ENCODE measurements at places on chromosomes 5 and 9.

GRCh38 chr5:57299986-57300385 is 126.1 kb downstream of the GPBP1 start:
- DNase-seq, result no peak

DNA sequence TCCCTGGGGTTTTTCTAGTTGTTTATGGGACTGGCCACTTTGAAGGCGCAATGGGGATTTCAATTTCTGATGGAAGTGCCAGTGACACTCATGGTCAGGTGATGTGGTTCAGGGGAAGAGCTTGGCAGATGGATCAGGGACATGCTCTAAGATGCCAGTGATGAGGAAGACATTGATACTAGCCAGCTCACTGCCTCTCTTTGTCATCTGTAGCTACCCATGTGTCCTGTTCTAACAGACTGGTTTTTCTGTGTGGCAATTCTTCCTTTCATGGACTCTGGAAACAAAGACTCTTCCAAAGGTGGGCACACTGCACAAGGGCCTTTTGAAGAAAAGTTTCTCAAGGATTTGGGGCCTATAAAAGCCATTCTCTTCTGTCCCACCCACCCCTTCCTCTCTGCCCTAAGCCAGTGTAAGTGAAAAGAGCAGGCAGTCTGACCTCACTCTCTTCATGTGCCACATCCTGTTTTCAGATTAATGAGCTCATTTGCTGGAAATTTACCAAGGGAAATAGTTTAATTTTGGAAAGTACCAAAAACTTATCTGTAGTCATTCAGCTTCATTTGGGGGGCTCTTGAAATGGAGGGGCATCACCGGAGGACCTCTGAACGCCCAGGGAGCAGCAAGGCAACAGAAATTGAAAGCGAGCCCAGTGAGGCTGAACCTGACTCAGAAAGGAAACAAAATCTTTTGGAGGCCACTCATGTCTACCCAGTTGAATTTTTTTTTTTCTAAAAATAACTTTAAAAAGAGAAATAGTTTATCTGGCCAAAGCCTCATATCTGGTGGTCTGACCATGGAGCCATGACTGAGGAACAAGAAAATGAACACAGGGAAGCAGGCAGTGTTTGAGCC is 4.9 kb upstream of the TRAF1 start:
- DNase-seq, result no peak

DNA sequence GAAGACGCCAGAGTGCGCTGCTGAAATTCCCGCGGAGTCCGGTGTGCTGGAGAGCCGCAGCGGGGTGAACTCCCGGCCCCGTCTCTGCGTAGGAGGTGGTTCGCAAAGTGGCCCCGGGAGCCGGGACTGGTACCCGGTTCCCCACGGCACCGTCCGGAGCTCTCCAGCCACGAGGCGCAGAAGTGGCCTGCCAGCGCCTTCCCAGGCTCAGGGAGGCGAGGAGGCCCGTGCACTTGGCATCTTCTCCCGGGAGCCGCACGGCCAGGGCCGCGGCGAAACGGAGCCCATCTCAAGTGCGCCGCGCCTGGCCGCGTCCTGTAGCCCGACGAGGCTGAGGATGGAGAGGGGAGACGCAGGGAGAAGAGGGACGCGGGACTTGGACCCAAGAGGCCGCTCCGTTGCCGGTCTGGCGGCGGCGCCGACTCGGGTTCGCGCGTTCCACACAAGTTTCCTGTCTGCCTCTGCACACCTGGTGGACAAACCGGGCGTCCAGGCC is 1.1 kb upstream of the IRX1 start:
- DNase-seq, result no peak

GRCh38 chr5:112635771-112636731 is 101.6 kb upstream of the APC start:
- DNase-seq, result no peak

- no peak for DNase-seq
Measured at GRCh38 chr5:35134278-35135030, 86.7 kb upstream of the AGXT2 start.

DNA sequence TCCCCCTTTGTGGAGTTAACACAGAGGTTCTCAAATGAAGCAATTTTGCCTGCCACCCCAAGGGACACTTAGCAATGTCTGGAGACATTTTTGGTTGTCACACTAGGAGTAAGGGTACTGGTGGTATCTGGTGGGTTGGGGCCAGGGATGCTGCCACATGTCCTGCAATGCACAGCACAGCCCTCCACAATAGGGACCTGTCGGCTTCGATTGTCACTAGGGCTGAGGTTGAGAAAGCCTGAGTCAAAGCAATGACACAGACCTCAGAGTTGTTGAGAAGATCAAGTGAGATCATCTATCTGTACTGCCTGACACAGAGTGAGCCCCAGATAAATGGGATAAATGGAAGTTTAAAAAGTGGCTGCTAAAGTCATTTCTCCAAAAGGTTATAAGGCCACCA is 249.2 kb upstream of the KLF4 start:
- DNase-seq, result no peak

DNA sequence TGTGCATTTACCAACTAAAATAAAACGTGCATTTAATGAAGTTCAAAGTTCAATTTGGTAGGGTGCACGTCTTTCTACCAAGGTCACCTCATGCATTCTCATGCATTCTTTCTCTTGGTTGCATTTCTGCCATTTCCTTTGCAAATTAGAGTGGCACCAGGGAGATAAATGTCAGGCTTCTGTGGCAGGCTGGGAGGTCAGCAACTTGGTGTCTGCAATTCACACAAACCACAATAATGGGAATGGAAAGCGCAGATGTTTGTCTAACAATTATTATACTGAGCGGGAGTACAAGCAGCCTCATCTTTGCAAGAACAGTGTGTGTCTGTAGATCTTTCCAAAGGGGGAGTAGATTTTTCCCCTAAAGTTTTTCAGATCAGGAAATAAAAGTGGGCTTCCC is 411.7 kb downstream of the DMRT2 start:
- DNase-seq, result no peak

GRCh38 chr5:147554261-147554817 is 44.5 kb upstream of the DPYSL3 start:
- DNase-seq, result peak; percentile 57

DNA sequence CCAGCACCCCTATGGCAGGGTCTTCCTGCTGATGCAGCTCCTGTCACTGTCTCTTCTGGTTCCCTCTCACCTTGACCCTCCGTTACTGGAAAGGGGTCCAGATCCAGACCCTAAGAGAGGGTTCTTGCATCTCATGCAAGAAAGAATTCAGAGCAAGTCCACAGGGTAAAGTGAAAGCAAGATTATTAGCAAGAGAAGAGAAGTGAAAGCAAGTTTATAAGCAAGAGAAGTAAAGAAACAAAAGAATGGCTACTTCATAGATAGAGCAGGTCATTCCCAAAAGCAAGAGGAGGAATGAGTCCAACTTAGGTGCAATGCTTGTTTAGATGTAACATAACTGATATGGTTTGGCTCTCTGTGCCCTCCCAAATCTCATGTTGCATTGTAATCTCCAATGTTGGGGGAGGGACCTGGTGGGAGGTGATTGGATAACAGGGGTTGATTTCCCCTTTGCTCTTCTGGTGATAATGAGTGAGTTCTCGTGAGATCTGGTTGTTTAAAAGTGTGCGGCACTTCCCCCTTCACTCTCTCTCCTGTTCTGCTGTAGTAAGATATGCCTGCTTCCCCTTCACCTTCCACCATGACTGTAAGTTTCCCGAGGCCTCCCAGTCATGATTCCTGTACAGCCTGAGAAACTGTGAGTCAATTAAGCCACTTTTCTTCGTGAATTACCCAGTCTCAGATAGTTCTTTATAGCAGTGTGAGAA is 183.3 kb downstream of the MED10 start:
- DNase-seq, result no peak

DNA sequence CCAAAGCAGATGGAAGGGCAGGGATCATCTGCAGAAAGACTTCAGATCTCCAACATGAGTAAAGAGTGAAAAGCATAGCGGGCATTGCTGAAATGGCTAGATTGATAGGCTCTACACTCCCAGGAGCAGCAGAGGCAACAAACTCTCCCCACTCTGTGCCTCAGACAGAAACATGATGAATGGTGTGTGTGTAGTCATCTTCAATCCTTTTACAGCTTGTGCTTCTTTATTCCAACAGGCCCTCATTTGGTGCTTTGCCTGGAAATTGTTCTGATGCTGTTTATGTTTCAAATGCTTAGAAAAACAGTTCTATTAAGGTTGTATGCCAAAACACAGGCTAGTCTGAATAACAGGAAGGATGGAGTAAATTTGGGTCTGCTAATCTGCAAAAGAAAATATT is 176.2 kb downstream of the DMRTA1 start:
- no peak for DNase-seq

DNA sequence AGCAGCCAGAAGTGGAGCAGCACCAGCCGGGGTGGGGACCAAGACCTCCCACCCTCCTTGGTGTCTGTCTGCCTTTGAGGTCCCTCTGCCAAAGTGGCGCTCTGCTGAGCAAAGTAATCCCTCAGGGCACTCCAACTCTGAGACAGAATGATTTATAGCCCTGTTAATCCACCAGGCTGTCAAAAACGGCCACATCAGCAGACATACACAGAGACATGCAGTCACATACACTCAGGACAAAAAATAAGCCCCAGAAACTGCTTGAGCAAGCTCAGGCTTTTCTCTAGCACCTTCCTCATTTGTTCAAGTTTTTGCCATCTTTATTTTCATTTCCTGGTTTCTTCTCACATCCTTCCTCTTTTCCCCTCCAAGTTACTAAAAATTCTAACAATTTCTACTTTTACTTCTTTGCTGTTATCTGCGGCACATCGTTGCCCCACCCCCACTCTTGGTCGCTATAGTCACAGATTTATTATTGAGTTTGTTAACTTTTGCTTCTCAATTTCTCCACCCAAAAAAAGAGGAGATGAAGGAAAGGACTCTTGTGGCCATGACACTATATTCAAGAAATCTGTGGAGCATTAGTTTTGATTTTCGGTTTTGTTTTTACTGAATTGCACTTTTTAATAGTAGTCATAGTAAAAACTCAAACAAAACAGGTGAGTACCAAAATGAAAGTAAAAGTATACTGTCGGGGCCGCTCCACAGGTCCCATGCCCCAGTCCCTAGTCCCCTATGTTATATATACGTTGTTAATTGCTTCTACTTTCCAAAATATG is 17.4 kb upstream of the ADRB2 start:
- DNase-seq, result no peak

GRCh38 chr9:5552301-5552700 is 42.0 kb downstream of the PDCD1LG2 start:
- DNase-seq, result no peak

GRCh38 chr5:116671211-116671736 is 96.7 kb upstream of the SEMA6A start:
- DNase-seq, result no peak
